ENCODE measurements at places on chromosomes 5 and 9. TPM values are rescaled to one million over a fixed set of nuclear protein-coding genes. Genes with fewer than 3 reads are reported as not detected.

GRCh38 chr5:149544028-149544420 lies 7.2 kb downstream of the CSNK1A1 start:
- no peak for DNase-seq

Gene CEL
- 2.3 TPM for polyA plus RNA-seq

Gene AJM1
- 0.68 TPM for polyA plus RNA-seq

DNA sequence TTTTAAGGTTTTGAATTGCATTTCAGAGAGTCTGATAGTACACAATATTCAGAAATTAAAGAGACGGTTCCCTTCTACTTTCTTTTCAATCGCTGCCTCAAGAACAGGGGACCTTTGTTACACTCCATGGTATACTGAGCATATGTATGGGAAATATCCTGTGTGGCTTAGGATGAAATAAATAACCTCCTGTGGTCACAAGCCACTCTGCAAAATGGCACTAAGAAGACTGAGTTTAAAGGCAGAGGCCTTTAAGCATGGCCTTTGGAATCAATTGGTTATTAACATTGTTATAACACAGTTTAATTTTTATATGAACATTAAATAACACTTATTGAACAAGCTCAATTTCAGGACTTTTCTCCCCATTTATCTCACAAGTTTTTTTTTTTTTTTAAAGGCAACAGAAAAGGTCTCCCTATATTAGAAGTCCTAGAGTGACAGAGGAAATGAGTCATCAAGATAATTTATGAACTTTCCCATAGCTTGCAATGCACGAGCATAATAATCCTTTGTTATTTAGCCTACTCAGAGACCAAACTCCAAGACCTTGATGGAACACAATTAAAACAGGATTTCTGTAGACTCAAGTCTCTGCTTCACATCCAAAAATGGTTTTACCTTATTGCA lies 341.9 kb downstream of the TMEM167A start:
- no peak for DNase-seq

Gene NUDT12
- polyA plus RNA-seq, result 19.8 TPM

GRCh38 chr5:59557572-59557971 lies 336.0 kb downstream of the PDE4D start:
- DNase-seq, result no peak

- DNase-seq, result peak; percentile 11
These were observed 33.8 kb upstream of the ACO1 start for GRCh38 chr9:32350682-32351081.

- no peak for DNase-seq
These were observed 394.8 kb downstream of the NR2F1-AS1 start for GRCh38 chr5:93186076-93186682.

GRCh38 chr5:179316982-179317381 lies 28.3 kb downstream of the ADAMTS2 start:
- DNase-seq, result no peak

Gene PCDHB1
- 0.06 TPM for polyA plus RNA-seq

Gene SPATA31E1
- polyA plus RNA-seq, result not detected

Gene IL9
- not detected for polyA plus RNA-seq

- DNase-seq, result no peak
These were observed 375.8 kb downstream of the SEMA5A start for GRCh38 chr5:9170026-9170425.

Gene PRDM9
- polyA plus RNA-seq, result not detected

DNA sequence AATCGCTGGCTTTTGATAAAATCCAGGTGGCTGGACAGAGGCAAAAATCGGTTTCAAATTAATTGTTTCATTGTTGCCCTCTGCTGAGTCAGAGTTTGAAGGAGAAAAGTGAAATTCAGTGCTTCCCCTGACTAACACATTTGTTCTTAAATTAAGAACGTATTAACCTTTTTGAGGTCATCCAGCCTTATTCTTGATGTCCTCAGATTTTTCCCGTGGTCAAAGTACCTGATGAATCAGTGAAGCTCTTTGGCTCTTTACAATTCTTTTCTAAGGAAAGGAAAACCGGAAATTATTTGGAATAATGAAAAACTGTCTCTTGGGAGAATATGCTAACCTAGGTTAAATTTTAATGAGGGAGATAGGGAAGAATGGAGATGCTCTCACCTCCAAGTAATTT lies 21.6 kb downstream of the OSMR start:
- no peak for DNase-seq

- DNase-seq, result peak; percentile 26
These were observed 464.1 kb downstream of the DMRT2 start for GRCh38 chr9:1514250-1514649.

Gene BARX1
- polyA plus RNA-seq, result not detected

DNA sequence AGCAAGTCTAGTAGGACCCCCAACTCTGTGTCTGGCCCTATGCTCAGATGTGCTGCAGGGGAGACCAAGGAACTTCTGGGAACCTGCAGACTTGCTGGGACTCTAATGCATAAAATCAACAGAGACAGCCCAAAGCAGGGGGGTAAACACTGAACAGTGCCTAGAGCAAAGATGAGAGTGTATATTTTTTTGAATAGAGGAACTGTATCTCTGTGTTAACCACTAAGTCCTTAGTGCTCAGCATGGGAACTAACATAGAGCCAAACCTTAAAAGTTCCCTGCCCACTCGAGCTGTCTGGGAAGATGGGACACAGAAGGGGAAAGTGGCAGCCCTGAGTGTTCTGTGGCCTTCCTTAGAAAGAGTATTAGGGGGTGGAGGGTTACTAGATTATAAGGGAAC lies 51.9 kb downstream of the C5orf15 start:
- DNase-seq, result no peak

DNA sequence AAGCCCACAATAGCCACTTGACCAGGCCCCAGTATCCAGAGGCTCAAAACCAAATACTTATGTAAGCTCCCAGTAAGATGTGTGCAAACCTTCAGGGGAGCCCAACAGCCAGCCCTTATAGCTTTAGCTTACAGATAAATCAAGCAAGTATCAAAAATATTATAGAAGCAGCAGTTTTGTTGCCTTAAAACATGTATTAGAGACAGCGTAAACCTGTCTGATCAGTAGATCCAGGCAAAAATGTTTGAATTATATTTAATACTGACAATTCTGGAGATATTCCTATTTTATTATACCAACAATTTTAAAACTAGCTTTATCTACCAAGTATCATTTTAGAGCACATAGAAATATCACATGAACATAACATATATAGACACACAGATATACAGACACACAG lies 365.6 kb upstream of the KLF4 start:
- no peak for DNase-seq

Gene SPINK7
- 0.67 TPM for polyA plus RNA-seq

DNA sequence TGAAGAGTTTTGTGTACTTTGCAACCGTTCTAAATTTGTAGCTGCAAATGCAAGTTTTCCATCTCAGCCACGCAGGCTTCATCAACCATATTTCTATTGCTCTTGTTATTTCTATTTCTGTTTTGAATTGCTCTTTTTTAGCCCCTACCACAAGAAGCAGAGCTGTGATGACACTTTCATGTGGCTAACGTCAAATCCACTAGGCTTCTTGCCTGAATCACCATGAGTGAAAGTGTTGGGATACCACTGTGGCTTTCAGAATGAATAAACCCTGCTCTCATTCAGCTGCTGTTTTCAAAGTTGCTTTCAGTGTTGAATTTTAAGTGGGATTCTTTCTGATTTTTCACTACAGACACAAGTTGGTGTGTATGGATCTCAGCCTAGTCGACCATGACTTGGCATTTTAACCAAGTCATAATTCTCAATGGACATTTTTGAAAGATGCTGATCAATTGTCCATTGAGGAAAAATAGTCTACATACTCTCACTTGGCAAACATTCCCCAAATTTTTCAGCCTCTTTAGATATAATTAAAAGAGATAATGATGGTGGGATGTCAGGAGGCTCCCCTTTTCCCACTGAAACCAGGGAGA lies 41.0 kb upstream of the MTAP start:
- DNase-seq, result no peak

Gene PCDHB11
- polyA plus RNA-seq, result 3.2 TPM

Gene CDH12
- 4.9 TPM for polyA plus RNA-seq

Gene MVB12B
- 22.5 TPM for polyA plus RNA-seq

GRCh38 chr5:79816014-79816413 lies 126.4 kb downstream of the CMYA5 start:
- no peak for DNase-seq

DNA sequence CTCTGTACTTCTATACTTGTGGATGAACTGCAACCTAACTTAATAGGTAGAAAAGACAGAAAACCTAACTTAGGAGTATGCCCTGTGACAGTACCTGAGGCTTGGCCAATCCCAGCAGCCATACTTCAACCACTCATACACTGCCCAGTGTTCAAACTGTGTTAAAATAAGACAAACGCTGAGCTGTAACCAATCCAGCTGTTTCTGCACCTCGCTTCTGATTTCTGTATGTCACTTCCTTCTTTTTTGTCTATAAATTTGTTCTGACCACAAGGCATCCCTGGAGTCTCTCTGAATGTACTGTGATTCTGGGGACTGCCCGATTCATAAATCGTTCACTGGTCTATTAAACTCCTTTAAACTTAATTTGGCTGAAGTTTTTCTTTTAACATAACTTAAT lies 41.4 kb downstream of the AUH start:
- no peak for DNase-seq

GRCh38 chr5:169581580-169582227 lies 1.9 kb upstream of the SPDL1 start:
- no peak for DNase-seq

- DNase-seq, result no peak
These were observed 41.8 kb downstream of the ROR2 start for GRCh38 chr9:91908293-91908623.

DNA sequence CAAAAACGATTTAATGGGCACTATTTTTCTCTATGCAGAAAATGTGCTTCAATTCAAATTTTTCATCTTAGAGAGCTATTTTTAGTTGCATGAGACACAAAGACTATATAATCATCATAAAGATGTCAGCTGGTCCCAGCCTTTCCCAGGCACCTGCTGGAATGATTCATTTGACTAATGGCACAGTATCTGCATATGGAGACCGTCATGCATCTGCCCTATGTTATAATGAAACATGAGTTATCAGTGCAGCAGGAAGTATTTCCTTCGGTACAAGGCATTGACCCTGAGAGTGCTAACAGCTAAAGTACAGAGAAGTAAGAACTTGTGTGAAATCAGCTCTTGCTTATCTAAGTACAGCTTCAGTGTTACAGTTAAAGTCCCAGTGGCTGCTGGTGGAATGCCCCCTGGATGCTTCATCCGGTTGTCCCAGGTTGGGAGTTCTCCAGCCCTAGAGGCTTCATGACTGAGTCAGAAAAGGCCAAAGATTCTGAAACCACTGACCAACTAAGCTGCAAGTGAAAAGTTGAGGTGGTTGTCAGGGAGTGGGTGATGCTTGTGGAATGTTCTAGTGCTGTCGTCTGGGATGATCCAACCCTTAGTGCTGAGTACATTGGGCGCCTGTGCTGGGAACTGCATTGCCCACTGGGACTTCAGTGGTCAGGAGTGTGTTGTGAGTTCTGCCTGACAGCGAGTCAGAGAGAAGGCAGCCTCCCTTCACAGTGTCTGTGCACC lies 57.2 kb downstream of the MTRR start:
- DNase-seq, result no peak

DNA sequence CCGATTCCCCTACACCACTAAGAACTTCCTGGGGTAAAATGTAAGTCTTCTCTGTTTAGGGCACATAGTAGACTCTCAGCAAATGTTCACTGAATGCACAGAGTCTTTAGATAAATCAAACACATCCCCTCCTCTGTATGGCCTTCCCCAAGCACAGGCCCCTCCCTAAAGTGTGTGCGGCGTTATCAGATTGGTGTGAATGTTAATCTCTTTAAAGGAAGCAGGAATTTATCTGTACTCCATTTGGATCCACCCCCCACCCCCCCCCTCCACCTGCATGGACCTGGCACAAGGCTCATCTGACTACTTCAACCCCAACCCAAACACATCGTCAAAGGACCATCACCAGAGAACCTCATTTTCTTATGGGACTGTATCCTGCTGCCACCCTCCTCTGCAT lies 6.3 kb downstream of the PCDH1 start:
- no peak for DNase-seq

GRCh38 chr9:116370556-116370955 lies 217.0 kb downstream of the PAPPA start:
- DNase-seq, result peak; percentile 62

- DNase-seq, result no peak
These were observed 13.1 kb upstream of the DYNC2I2 start for GRCh38 chr9:128669786-128670185.

GRCh38 chr5:112320408-112320807 lies 98.7 kb downstream of the EPB41L4A start:
- DNase-seq, result no peak

Gene FRMD3
- polyA plus RNA-seq, result 2.6 TPM

Gene PRDM12
- polyA plus RNA-seq, result not detected

Gene PDLIM4
- polyA plus RNA-seq, result 9.9 TPM

GRCh38 chr9:75235632-75236031 lies 147.3 kb downstream of the OSTF1 start:
- no peak for DNase-seq

DNA sequence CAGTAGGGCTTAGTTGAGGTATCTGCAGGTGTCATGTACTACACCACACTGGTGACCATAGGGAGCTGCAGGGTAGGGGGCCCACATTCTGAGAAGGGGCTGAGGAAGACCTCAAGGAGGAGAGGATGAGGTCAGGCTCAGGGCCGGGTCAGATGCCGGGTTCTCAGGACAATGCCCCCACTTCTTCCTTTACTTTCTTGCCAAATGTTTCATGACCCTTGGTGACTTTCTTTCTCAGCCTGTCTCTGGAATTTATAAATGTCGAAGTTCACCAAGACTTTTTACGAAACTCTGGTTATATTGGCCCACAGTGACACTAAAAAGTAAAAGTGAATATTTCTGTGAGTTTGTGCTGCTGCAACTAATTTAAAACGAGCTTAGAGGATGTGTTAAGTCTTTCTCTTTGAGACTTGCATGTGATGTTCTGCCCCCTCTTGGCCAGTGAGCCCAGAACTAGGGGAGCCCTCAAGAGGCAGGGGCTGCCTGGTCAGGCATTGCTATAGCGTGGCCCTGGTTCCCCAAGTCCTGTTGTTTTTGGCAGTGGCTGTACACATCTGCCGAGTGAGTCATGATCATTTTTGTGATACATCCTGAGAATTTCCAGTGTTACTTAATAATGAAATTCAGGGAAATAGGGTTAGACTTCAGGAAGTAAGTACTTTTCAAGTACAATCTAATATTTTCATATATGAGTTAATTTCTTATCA lies 11.2 kb downstream of the ACO1 start:
- peak; percentile 34 for DNase-seq

Gene FOXD4L5
- polyA plus RNA-seq, result 0.24 TPM

GRCh38 chr9:34716711-34717110 lies 6.8 kb upstream of the CCL21 start:
- no peak for DNase-seq

Gene FOXD4L4
- not detected for polyA plus RNA-seq

Gene CCDC183
- polyA plus RNA-seq, result 11.7 TPM

- no peak for DNase-seq
These were observed 150.0 kb upstream of the VCAN start for GRCh38 chr5:83321483-83322055.

GRCh38 chr5:151733358-151734063 lies 24.9 kb downstream of the ATOX1 start:
- DNase-seq, result no peak

Gene NUDCD2
- 56.4 TPM for polyA plus RNA-seq

GRCh38 chr9:81231011-81231410 lies 458.3 kb downstream of the TLE1 start:
- DNase-seq, result no peak

Gene PTPRD
- polyA plus RNA-seq, result 138 TPM

- no peak for DNase-seq
These were observed 20.2 kb downstream of the CDH6 start for GRCh38 chr5:31213705-31214121.

Gene SLC45A2
- polyA plus RNA-seq, result 0.11 TPM

Gene ALDOB
- polyA plus RNA-seq, result 2.3 TPM

Gene PAEP
- not detected for polyA plus RNA-seq

Measured in left lung (tissue), 14 donors.